ENCODE measurements at places on chromosomes 7 and 10.

GRCh38 chr7:24829787-24830186, 72.5 kb upstream of the GSDME start:
- no peak for DNase-seq

DNA sequence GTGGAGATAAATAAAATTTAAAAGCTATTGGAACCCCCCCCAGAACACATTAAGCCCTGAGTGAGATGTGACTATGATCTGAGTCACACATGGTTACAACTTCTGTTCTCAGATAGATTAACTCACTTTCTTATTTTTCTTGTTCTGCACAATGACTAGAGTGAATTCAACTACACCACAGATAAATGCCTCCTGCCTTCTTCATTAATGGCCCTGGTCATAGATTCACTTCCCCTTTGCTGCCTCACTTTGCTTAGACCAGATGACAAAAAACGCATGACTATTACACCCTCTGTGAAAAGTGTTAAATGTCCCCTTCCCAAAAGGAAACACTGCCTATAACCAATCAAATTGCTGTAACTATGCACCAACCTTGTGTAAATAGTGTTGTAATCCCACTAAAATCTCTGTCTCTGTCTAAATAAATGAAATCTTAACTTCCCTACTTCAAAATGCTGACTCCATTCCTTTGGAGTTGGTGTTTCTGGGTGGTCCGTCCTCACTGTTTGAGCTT, 49.4 kb downstream of the AKR1D1 start:
- DNase-seq = no peak

DNA sequence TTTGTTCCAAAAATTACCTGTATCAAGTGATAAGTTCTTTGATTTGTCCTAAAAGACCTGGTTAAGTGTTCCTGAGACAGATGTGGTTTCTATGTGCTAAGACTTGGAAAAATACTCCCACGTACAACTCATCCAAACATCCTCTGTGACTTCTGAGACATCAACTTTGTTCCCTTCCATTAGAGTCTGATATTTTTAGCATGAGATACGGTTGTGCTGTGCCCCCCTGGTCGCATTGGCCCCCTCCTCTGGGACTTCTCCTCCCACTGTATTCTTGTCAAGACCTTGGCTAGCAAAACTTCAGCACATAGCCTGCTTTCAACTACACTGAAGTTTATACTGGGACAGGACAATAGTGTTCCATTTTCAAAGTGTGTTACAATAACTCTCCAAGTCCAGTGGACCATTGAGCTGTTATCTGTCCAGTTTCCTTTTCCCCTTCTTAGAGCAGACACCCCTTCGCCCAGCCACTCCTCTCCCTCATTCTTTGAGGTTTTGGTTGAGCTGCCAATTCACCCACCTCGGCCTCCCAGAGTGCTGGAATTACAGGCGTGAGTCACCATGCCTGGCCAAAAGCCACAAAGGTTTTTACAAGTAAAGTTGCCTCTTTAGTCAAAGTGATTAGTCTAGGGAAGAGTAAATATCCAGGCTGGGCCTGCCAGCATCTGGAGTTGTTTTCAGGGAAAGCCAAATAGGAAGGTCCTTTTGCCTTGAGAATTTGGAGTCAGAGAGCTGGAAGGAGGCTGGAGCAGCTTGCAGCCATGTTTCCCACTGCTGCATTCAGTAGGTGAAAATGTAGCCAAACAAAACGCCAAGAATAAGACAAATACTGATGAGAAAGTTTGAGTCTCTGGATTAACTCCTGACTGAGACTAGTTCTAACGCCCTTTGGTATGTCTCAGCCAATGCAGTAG, 17.8 kb upstream of the PDLIM1 start:
- no peak for DNase-seq

- no peak for DNase-seq
Observed at GRCh38 chr10:119073584-119073983, 7.0 kb downstream of the EIF3A start.

GRCh38 chr10:17644485-17644943, 563 bp downstream of the STAM start:
- DNase-seq = no peak

DNA sequence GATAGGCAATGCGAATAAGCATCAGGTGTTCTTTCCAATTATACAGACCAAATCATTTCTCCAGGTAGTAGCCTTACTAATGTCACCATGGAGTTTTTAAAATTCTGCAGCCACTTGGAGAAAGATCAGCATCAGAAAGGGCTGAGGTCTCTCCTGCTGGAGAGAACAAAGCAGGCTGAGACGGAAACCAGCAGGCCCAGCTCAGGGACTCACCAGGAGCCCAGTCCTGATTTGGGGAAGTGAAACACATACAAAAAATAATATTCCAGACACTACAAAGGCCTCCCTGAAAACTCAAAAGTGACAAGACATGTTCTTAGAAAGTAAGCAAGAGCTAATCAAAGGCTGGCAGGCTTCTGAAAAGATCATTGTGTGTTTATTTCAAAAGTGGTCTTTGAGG, 207.1 kb upstream of the GHITM start:
- DNase-seq = no peak

GRCh38 chr10:75099952-75100763, 11.3 kb upstream of the SAMD8 start:
- DNase-seq = peak; percentile 77

GRCh38 chr10:119500821-119501220, 41.7 kb downstream of the RGS10 start:
- DNase-seq = no peak
